ENCODE measurements at places on chromosomes 1 and 21.

GRCh38 chr1:175499595-175500382 is 243.6 kb downstream of the TNR start:
- DNase-seq, result no peak

DNA sequence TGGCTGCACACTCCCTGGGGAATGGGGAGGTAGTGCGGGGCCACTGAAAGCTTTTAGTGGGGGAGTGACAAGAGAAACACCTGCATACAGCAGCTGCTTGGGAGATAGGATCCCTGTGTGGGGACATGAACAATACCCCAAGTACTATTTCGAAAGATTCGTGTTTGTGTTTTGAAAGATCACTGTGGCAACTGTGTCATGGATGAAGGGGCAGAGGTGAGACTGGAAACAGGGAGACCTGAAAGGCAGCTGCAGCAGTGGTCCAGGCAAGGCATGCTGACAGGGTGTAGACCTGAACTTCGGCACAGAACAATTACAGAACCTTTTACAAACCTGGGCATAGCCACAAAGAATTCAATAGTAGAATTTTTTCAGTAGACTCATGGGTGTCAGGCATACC is 32.9 kb downstream of the TENT5C start:
- no peak for DNase-seq

- no peak for DNase-seq
These were observed 3.2 kb downstream of the MTHFR start for GRCh38 chr1:11802616-11802972.

- no peak for DNase-seq
These were observed 123.8 kb upstream of the TMEM51 start for GRCh38 chr1:15029786-15030185.

DNA sequence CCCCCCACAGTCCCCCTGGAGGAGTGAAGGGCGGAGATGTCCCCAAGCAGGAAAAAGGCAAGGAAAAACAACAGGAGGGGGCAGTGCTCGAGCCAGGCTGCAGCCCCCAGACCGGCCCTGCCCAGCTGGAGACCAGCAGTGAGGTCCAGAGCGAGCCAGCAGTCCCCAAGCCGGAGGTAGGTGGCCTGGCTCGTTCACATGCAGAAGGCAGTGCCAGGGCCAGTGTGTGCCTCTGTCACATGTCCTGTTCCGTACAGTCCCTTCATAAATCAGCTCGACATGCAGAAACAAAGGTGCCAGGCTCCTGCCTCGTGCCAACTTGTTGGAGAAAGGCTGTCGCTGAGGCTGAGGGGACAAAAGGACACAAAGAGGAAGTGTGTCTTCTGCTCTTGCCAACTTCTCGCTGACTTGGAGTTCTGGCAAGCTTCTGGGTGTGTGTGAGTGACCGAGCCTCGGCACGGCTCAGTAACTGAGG is 24.1 kb upstream of the MPZL1 start:
- no peak for DNase-seq

DNA sequence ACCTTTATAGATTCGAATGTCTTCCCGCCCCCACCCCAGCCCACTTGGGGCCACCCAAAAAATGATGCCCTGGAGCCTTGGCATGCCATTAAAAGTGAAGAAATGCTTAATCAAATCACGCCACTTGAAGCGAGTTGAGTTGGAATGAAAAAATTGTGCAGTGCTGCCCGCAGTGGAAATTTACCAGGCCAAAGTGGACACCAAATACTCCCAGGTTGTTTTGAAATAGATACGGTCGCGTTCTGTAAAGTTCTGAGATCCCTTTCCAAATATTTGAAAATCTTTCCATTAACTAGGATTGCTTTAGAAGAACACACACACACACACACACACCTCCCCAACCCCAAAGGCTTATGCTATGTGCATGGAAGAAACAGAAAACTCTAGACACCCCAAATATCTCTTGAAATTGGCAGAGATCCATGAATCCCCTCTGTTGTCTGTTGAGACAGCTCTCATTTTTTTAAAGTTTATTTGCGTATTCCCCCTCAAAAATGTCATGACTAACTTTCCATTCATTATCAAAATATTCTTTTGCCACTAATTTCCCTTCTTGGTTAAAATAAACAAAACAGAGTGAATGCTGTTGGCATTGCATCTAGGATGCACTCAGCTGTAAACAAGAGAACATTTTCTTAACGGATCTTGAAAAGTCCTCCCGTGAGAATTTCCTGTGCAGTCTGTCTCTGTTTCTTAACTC is 142.3 kb upstream of the KCNE2 start:
- DNase-seq, result no peak

DNA sequence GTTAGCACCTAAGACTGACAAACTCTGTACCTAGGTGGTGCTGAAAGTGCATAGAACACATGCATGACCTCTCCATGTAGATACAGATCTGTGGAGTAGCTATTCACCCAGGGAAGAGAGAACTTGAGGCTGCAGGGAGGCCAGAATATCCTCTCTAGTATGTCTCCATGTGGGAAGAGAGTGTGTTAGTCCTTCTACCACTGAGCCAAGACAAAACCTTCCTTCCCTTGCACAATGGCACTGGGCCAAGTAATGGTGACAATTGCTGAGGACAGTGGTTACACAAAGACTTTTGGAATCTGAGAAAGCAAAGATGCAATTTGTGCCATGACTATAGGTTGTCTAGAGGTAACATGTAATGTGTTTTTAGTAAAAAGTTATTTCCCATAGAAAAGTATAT is 52.3 kb downstream of the C1orf198 start:
- no peak for DNase-seq

DNA sequence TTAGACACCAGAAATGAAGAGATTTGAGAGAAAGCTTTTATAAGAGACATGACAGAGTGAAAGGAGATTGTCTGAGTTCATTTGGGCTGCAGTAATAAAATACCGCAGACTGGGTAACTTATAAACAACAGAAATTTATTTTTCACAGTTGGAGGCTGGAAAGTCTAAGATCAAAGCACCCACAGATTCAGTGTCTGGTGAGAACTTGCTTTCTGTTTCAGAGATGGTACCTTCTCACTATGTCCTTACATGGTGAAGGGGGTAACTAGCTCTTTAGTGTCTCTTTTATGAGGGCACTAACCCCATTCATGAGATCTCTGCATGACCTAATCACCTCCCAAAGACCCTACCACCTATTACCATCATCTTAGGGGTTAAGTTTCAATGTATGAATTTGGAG is 30.9 kb upstream of the FCRL4 start:
- peak; percentile 28 for DNase-seq

DNA sequence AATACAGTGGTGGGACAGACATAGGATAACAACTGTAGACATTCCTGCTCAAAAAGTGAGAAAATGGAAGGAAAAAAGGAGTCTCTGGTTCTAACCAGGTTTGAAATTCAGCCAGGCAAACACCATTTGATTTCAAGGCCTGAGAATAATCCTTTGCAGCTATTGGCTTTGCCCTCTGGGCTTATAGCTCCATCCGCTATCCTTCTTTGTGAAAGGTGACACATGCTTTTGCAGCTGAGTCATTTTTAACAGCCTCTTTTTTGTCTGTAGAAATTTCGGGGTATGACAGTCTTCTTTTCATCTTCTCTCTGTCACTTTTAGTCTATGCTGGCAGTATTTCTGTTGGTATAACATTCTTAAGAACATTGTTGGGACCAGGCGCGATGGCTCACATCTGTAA is 16.2 kb downstream of the SDHC start:
- DNase-seq, result no peak

Data from CD4-positive, alpha-beta T cell treated with Interleukin-4 for 1 hour (primary cell).